Kidney glomerular epithelial cell (primary cell): ENCODE measurements at places on chromosomes 6 and 20.

DNA sequence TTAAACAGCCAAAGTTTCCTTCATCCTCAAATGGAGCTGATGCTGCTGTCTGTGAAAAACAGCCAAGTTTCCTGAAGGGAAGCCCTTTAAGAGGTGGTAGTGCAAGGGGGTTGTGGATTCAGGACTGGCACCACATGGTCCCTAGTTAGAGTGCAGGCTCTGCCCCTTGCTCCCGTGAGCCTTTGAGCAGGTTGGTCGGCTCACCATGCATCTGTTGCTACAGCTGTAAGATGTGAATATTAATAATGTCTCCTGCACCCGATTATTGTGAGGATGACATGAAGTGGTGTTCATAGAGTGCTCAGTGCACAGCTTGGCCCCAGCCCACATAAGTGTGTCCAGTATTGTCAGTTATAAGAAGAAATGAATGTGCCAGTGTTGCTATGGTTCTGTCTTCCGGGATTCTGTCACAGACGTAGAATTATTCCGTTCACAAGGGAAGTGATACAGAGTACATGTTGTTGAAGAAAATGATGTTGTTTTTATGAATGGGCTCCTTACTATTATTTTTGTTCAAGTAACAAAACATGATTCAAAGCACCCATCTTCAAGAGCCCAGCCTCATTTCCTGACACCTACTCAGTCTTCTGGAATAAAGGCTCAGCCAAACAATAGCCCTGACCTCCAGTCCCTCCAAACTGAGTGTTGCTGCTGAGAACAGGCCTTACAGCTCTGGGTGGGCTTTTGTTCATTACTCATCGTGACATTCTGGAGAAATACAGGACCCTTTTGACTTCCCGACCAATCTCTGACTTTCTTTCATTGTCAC, 2.9 kb upstream of the PKIG start:
- no peak for DNase-seq

DNA sequence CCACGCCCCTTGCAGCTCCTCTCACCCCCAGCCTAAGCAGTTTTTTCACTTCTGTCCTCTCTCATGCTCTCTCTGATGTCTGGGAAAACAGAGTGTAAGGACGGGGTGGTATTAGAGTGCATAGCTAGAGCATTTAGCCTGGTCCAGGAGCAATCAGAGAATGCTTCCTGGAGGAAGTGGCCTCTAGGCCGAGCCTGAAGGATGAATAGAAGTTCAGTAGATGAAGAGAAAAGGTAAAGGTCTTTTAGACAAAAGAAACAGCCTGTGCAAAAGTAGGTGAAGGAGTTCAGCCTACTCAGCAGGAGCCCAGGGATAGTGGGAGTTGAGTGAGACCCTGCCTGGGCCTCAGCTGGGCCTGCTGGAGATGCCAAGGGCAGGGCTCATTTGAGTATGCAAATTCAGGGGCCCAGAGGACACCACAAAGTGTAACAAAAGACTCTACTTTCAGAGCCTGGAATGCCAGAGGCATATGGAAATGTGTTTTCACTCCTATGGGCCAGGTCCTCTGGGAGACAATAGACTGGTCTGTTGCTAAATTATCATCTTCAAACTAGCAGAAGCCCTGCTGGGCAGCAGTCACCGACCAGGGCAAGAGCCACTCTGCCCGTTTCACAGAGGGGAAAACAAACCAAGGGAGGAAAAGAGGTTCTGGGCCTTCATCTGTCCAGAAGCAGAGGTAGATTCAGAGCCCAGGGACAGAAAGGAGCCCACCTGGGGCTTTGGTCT, 19.7 kb upstream of the TM9SF4 start:
- DNase-seq = no peak

DNA sequence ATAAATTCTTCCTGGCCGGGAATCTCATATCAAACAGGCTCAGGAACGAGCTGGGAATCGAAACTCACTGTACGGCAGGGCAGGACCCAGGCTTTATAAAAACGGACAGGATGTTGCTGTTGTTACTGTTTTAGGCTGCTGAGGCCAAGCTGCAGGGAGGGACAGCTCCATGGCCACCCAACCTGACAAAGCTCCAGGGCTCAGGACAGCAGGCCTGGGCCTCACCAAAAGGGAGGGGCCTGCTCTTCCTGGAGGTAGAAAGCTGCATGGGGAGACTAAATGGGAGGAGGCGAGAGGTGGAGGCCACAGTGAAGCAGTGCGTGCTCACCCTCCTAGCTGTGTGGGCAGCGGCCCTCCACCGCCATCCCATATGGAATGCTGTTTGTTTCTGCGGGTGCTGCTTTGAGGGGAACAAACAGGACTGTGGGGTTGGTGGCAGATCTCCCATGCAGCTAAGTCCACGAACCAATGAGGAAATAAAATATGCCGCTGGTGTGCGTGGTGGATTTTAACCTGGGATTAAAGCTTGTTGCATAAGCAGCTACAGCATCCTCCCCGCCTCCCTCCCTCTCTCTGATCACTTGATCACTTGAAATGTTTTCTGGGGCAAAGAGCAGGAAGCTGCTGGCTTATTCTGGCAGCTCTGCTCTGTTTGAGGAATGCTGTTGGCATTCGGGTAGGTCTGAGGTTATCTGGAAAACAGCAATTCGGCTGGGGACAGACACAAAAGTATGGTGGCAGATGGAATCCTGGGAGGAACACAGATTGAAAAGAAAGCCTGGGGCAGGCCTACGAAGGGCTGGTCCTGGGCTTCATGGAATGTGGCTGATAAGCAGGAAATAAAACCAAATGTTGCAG, 2.4 kb upstream of the ZMYND8 start:
- peak; percentile 85 for DNase-seq

GRCh38 chr20:49185071-49185761, 2.9 kb downstream of the STAU1 start:
- DNase-seq = peak; percentile 60
